ENCODE measurements at places on chromosomes 4 and X.

- DNase-seq, result no peak
These were observed 55.6 kb upstream of the EXOC1L start for GRCh38 chr4:55763996-55764395.

DNA sequence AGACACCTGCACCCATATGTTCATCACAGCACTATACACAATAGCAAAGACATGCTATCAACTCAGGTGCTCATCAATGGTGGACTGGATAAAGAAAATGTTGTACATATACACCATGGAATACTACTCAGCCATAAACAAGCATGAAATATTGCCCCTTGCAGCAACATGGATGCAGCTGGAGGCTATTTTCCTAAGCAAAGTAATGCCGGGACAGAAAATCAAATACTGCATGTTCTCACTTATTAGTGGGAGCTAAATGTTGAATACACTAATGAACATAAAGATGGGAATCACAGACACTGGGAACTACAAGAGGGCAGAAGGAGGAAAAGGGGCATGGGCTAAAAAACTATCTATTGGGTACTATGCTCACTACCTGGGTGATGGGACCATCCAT, 278.5 kb downstream of the GPC3 start:
- no peak for DNase-seq

DNA sequence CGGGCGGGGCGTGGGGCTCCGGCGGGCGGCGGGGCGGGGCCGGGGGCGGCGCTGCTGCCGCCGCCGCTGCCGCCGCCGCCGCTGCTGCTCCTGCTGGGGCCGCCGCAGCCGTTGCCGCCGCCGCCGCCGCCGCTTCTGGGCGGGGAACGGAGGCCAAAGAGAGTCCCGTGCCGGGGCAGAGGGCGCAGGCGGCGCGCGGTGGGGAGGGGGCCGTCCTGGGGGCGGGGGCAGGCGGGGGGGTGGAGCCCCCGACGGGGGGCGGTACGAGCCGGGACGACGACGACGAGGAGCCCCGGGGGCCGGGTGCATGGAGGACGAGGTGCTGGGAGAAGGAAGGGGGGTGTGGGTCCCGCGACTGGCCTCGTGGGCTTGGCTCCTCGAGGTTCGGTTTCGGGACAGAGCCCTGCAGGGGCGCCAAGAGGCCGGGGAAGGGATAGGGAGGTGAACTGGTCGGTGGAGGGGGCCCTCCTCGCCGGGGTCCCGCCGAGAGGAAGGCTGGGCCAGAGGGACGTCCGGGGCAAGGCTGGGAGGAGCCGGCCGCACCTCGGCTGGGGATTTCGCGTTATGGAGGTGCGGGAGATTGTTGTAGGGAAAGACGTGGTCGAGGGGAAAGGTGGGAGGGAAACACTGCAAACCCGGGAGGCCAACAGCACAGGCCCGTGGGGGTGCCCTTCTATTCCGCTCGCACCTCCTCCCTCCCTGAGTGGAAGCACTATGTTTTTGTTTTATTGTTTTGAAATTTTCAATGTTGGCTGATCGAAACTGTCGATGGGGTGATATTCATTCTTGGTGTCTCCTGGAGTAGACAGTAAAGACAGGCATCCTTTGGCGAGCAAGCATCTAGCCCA, 1.9 kb downstream of the BCORL1 start:
- peak; percentile 40 for DNase-seq

- DNase-seq, result peak; percentile 22
These were observed 113.3 kb downstream of the ELOVL6 start for GRCh38 chr4:110085131-110085530.

- DNase-seq, result peak; percentile 13
These were observed 122.1 kb downstream of the TBL1X start for GRCh38 chrX:9586992-9587392.

DNA sequence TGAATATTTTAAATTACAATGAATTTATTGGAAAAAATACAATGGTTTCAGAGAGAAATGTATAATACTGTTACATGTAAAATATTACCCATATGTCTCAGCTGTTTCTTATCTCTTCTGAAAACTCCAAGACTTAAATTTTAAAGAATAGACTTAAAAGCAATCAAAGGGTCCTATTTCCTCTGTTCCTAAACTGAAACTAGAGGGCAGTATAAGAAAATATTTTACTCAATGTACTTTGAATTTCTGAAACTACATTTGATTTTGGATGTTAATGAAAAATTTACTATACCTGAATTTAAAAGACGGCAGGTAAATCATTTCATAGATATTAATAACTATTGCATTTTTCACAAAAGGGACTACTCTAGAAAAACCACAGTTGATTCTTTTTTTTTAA, 200.2 kb downstream of the LRBA start:
- DNase-seq, result no peak

DNA sequence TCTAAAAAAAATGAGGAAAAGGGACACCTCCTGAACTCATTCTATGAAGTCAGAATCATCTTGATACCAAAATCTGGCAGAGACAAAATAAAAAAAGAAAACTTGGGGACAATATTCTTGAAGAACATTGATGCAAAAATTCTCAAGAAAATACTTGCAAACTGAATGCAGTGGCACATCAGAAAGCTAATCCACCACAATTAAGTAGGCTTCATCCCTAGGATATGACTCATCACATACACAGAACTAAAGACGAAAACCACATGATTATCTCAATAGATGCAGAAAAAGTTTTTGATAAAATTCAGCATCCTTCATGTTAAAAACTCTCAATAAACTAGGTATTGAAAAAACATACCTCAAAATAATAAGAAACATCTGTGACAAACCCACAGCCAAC, 98.3 kb downstream of the FAM47B start:
- no peak for DNase-seq

- DNase-seq, result peak; percentile 45
These were observed at the start of gene CXCL8 for GRCh38 chr4:73740353-73740778. Gene CXCL8, plus strand, starts transcription at chr4:73740569. Its CDS starts 90 bp downstream, at chr4:73740659.

- peak; percentile 47 for DNase-seq
These were observed 556 bp downstream of the ATP5ME start for GRCh38 chr4:673349-674091.

- no peak for DNase-seq
These were observed 16.9 kb upstream of the LOC101059915 start for GRCh38 chrX:71650333-71650969.

- DNase-seq, result no peak
These were observed 1026.9 kb upstream of the SLIT2 start for GRCh38 chr4:19224820-19225219.

- no peak for DNase-seq
These were observed 145.1 kb downstream of the STPG2 start for GRCh38 chr4:97998203-97998602.

DNA sequence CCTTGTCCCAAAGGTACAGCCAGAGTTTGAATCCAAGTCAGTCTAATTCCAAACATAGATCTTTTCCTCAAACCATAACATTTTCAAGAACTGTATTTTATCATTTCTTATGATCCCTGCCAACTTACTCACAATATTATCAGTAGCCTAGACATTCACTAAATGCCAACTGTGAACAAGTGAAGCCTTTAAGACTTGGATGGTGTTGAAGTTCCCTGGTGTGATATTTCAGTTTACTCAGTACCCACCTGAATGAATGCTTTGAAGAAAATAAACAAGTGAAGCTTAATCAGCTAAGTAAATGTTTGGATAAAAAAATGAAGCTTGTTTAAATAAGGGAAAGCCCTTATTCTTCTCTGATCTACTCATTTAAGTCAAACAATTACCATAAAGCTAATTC, 1028.3 kb downstream of the DMD start:
- DNase-seq, result no peak

- no peak for DNase-seq
These were observed 205.8 kb upstream of the MAMLD1 start for GRCh38 chrX:150157291-150157690.

- DNase-seq, result no peak
These were observed 46.9 kb downstream of the MTM1 start for GRCh38 chrX:150615356-150615755.

- peak; percentile 48 for DNase-seq
These were observed 91.4 kb downstream of the GABRB1 start for GRCh38 chr4:47122592-47123291.

DNA sequence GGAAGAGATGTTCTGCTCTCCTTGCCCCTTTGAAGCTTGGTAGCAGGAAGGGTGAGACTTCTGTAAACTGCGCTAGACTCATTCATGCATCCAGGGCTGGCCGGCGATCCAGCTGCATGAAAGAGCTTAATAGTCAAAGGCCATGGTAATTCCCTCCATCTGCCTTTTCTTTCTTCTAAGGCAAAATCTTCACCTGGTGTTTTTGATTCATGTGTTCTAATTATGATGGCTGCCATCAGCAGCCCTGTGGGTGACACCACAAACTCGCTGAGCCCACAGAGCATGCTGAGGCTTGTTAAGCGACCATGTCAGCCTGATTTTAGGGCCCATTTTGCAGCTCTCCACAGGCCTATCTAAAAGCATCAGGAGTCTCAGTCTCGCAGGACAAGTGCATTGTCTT, 450.1 kb upstream of the TENM3 start:
- DNase-seq, result no peak

GRCh38 chr4:99389606-99390005, 37.1 kb upstream of the ADH1C start:
- DNase-seq, result no peak

DNA sequence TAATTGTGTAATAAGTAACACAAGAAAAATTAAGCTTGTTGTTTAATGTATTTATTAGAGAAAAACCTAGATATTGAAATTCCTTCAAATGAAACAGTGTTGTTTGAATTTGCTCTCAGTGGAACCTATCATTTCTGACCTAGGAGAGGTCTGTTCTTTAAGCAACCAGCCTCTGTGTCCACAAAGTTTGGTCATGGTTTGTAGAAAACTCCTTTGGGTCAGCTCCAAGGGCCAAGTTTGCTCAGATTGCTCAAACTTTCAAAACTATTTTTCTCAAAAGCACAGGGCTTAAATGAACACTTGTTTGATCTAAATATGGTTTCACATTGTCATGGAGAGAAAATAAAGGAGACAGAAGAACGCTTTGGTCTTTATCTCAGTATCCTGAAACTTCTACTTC, 29.6 kb upstream of the RPL34 start:
- no peak for DNase-seq

- DNase-seq, result no peak
These were observed 17.3 kb upstream of the QRFPR start for GRCh38 chr4:121397941-121398601.

GRCh38 chrX:54301516-54301915, 56.3 kb downstream of the WNK3 start:
- DNase-seq, result no peak
